ENCODE measurements at places on chromosomes 12 and 14.

DNA sequence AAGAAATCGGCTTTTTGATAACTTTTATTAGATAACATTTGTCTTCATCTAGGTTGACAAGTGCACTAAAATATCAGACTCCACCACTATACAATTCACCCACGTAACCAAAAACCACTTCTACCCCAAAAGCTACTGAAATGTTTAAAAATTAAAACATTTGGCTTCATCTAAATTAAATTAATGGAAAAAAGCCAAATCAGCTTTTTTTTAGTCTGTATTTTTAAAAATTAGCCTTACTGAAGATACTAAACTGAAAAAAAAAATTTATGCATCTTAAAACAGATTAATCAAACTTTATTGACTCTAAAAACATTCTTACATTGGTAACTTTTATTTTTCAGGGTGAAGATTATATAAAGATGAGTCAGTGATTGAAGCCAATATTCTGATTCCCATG is 30.0 kb downstream of the CREBL2 start:
- DNase-seq = no peak

DNA sequence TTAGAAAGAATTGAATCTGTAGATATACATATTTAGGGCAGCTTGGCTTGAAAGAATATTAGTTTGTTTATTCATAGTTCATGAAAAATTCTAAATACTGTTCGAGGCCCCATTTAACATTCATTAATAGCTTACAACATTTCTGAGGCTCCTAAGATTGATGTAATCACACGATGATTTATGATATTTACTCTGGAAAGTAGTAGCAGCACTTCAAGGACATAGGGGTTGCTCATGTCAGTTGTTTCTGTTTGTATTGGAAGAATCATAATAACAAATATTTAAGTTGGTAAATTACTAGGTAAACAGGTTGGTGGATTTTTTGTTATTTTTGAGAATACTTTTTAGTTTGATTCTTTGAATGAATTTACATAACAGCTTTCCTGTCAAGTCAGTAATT is 30.4 kb downstream of the CAND1 start:
- DNase-seq = no peak

DNA sequence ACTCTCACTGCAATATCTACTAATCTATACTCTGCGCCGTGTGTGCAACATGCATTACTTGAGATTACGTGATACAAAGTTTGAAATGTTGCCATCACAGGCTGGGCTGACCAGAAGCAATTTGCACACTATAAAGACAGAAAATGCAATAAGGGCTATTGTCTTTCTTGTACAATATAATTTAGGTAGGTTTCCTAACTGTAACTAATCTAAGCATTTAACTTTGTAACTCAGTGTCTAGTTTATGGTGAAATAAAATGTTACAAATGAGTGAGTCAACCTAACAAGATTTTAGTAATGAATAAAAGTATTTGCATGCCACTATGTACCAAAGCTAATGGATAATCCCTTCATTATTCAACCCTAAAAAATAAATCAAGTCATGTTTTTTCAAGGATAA is 57.8 kb downstream of the LRP6 start:
- peak; percentile 64 for DNase-seq

DNA sequence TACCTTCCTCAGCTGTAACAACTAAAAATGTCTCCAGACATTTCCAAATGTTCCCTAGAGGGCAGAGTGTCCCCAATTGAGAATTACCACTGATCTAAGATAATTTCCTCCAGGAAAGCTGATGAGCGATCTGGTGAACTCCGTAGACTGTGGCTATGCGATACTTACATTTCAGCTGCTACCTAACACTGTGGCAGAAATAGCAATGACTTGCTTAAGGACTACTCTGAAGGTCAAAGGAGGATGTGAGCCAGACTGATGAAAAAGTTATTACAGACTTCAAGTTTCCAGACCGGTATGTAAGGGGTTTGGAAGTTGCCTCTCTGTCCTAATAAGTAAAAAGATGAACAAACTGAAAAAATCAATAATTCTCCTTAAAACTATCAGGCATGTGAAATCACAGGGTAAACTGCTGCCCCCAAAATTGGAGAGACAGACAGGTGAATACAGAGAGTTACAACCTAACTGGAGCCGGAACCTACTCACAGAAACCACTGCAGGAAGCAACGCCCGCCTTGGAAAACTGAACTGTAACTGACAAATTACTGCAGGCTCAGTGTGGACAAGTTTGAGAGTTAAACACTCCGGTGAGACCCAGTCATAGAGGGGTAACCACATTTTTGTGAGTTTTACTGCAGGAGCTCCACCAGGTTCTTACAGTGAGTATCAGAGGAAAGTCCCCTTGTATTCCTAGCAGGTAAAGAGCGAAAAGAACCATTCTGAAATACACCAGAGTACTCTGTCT is 60.0 kb upstream of the PARP11 start:
- DNase-seq = no peak

- peak; percentile 66 for DNase-seq
Observed at GRCh38 chr12:49703647-49704137, 3.5 kb downstream of the FMNL3 start.

DNA sequence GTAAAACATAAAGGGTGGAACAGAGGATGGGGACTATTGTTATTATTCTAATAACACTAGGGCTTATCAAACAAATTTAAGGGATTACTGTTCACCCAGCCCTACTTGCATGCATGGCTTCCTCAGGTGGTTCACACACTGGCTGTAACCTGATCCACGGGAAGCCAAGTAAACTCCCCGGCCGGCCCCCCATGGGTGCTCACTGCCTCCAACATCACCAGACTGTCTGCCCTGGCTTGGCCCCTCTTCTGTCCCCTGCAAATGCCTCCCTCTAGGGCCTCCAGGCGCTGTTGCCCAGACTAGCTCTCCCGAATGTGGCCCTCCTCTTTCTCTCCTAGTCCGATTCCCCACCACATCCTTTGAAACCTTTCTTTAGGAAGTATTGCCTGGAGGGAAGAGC is 18.6 kb downstream of the FAIM2 start:
- no peak for DNase-seq

DNA sequence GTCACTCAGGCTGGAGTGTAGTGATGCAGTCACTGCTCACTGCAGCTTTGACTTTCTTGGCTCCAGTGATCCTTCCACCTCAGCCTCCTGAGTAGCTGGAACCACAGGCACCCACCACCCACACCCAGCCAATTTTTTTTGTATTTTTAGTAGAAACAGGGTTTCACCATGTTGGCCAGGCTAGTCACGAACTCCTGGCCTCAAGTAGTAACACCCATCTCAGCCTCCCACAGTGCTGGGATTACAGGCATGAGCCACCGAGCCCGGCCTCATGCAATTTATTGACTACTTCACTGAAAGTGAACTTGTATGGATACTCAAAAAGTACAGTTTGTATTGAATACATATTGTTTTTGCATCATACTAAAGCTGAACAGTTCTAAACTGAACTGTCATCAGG is 9.1 kb downstream of the PSEN1 start:
- no peak for DNase-seq

DNA sequence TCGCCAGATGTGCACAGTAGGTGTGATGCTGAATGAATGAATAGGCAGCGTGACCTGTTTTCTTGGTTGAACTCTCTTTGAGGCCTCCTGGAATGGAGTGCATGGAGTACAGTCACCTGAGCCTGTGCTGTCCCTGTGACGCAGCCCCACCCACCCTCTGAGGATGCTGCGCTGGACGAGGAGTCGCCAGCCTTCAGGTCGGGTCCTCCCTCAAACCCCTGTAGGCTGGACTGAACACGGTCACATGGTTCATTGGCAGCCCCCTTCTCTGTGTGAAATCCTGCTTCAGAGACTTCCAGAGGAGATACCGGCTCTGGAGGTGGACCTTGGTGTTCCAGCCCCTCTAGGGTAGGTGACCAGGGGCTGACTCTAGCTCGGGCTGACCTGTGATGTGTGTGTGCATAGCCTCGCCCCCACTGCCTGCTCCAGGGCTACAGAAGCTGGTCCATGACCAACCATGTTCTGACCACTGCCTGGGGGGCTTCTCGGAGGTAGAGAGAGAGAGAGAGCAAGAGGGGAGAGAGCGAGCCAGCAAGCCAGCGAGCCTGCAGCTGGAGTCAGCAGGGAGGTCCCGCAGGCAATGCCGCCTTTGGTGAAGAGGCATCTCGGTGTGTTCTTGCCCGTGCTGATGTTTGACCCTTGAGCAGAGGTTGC is 158.0 kb upstream of the RTL1 start:
- no peak for DNase-seq

GRCh38 chr14:38090506-38090905 is 117.2 kb upstream of the SSTR1 start:
- DNase-seq = no peak

GRCh38 chr12:22766911-22767420 is 142.0 kb downstream of the ETNK1 start:
- no peak for DNase-seq

DNA sequence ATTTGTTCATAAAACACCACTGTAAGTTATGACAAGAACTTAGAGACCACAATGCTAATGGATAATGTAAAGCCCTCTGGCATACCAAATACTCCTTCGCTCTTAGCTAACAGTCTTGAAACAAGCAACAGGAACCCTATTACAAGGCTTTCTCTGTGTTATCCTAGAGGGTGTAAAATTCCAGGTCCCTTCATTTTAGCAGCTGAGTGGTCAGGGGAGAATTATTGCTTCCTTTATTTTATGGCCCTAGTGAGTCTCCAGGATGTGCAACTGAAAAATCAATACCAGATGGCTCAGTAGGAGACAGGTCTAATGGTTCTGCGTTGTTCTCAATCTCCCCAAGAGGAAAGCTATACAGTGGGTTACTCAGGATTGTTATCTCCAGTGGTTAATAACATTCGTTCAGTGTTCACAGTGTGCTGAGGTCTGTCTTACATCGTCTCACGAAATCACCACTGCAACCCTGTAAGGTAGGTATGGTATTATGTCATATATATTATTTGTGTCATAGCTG is 172.7 kb upstream of the CNOT2 start:
- no peak for DNase-seq

- DNase-seq = no peak
Observed at GRCh38 chr12:89752341-89752740, 43.7 kb upstream of the ATP2B1 start.

DNA sequence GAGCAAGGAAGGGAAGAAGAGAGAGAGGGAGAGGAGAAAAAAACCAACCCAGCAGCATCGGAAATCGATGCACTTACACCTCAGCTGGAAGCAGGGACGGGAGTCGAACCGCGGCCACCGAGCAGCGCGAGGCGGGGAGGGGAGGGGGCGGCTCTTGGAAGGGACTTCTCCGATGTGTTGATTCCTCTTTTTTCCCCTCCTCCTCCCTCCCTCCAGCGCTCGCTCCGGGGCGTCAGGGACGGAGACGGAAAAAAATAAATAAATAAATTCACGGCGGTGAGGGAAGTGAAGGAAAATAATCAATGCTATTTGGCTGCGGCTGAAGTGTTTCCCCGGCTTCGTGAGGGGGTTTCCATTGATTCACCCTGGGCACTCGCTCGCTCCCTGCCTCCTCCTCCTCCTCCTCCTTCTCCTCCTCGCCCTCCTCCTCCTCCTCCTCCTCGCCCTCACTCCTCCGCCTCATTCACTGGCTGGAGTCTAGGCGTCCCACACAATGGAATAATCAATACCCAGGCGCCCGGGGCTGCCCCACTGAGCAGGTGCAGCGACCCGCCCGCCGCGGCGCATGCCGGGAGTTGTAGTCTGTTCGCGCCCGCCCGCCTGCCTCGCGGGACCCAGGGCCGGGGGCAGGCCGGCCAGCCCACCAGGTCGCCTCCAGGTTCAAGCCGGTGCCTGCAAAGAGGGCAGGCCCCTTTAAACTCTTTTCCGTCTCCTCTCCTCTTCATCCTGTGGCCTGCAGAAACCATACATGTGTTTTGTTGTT is at the start of gene ZFHX2:
Gene ZFHX2 (minus strand): TSS at position 500 of the 763 bp plus-strand sequence. CDS start 16,440 bp downstream, outside the sequence.
- DNase-seq = peak; percentile 62

- DNase-seq = no peak
Observed at GRCh38 chr14:105765893-105766614, 239.7 kb downstream of the TMEM121 start.

- DNase-seq = no peak
Observed at GRCh38 chr14:92323916-92324818, 1.2 kb downstream of the SLC24A4 start.

- no peak for DNase-seq
Observed at GRCh38 chr14:68660495-68660894, 132.4 kb downstream of the ZFP36L1 start.
